Stimulated activated CD8-positive, alpha-beta memory T cell treated with anti-CD3 and anti-CD28 coated beads, Interleukin-7, amount 100 ng/mL, for 1 hour (primary cell): ENCODE measurements at places on chromosomes 12 and 14.

DNA sequence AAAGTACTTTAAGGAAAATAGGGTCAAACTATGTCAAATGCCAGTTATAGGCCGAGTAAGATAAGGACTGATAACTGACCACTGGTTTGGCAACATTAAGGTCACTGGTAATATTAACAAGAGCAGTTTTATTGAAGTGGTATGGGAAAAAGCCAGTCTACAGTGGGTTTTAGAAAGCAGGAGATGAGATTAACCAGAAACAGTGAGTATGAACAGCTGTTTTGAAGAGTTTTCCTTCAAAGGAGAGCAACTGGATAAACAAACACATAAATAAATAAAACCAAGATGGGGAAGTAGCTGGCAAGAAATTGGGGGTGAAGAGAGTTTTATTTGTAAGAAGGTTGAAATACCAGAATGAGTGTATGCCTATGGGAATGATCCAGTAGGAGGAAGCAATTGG is 30.3 kb downstream of the KITLG start:
- DNase-seq, result no peak

GRCh38 chr12:85424581-85425348 is 144.7 kb downstream of the ALX1 start:
- DNase-seq, result no peak

GRCh38 chr12:112149596-112149995 is 24.2 kb downstream of the TRAFD1 start:
- no peak for DNase-seq

GRCh38 chr14:104393199-104393897 is 186.2 kb upstream of the C14orf180 start:
- no peak for DNase-seq

DNA sequence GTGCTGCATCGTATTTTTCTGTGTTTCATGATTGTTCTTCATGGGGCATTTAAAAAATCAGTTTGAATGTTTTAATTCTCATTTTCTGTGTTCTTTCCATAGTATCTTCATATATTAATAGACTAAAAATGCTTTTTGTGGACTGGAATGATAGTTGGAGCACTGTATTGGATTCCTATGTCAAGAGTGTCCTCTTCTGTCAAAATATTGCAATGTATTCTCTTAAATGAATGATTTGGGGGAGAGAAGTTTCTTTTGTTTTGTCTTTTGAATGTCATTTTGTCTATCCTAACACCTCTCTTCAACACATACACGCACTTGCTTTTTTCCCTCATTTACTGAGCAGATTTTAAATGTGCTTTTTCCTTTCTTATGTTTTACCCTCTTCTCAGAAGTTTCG is 4.7 kb upstream of the EIF2S3B start:
- DNase-seq, result no peak

DNA sequence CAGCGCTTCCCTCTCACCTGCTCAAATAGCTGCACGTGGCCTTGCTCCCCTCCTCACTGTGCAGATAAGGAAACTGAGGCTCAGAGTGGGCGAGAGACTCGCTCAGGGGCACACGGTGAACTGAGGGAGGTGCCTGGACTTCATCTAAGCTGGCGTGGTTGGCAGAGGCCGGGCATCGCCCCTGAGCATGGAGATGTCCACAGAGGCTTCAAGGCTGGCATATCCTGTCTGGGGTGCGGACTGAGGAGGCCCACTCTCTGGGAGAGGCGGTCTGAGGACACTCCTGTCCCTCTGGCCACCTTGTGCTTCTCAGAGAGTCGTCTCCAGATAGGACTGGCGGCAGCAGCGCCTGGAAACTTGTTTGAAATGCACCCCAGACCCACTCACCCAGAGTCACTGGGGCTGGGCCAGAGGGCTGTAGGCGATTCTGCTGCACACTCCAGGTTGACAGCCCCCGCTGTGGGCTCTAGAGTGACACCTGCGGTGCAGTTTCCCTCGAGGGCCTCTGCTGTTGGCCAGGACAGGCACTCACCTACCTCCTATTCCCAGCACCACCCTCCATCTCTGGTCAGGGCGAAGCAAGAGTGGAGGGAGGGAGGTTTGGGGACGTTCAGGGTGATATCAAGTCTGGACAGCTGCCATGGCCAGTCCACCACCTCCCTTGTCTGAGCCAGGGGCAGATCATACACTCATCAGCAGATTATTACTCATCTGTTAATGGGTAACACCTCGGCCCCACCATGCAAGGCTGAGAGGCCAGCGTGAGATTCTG is 11.2 kb upstream of the LBHD2 start:
- DNase-seq, result no peak

DNA sequence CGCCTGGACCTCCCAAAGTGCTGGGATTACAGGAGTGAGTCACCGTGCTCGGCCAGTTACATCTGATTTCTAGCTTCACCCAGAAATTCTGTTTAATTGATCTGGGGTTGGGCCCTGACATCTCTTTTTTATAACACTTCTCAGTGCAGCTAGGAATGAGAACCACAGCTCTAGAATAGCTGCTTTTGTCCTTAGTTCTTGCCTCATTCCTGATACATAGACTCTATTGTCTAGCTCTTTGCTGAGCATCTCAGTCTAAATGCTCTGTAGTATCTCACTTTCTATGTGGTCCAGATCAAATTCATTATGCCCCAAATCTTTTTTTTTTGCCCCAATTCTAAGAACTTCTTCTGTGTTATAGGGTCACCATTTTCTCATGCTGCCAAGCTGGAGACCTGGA is 29.9 kb upstream of the FUT8 start:
- DNase-seq, result no peak

DNA sequence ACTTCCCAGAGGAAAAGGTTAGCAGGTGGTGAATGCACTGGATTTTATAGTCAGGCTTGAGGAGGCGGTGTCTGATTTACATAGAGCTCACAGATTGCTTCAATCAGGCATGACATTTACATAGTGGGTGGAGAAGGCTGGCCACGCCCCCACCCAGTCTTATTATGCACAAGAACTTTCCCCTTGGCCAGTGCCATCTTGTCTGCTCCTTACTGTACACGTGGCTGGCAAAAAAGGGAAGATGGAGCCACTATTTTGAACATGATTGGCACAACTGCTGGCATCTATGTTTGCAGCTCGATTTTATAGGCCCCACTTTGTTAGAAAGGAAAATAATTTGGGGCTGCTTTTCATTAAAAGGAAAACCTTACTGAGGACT is 10.9 kb upstream of the LGMN start:
- no peak for DNase-seq

DNA sequence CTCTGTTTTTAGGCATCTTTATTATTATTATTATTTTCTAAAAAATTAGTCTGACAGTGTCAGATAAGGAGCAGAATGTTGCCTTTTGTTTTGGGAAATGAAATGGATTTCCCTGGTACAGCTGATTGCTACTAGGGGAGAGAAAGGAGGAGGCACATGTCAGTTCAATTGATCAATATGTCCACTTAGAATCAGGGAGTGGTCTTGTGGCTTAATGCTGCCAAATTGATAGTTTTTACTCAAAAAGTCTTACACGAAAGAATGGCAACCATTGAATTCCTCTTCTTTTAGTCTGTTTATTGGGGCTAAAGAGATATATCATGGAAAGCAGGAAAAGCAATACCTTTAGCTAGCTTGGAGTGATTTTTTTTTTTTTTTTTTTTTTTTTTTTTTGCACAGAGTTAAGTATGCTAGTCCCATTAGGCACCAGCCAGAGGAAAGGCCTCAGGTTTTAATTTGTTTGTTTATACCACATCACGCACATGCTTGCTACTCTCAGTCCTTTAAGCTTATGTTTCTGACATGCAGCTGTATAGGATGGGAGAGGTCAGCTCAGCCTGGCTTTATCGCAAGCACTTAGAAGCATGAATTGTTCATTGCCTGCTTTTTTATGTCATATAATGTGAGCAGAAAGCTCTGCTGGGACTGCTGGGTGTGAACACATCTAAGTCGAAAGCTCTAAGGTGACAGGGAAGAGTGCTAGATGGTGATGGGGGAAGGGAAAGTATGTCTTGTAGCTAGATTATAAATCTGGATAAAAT is 1.4 kb downstream of the AKAP6 start:
- DNase-seq, result no peak

- no peak for DNase-seq
Observed at GRCh38 chr12:765840-766239, 13.5 kb downstream of the WNK1 start.

- no peak for DNase-seq
Observed at GRCh38 chr14:27559848-27560247, 962.0 kb upstream of the NOVA1 start.

DNA sequence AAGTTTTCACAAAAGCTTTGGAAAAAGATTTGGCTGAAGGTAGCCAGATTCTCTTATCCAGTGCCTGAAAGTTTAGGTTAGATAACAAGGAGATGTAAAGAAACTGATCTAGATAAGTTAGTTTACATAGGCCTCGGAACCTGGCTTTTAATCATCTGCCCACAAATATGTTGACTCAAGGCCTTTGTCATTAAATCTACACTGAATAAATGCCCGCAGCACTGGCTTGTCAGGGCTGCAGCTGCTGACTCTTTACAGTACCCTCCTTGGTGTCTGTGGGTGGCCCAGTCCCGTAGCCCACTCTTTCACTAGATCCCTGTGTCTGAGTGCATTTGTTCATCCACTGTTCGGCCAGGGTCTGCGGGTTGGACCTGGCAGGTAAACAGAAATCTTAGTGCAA is 58.0 kb downstream of the TMEM116 start:
- DNase-seq, result no peak

DNA sequence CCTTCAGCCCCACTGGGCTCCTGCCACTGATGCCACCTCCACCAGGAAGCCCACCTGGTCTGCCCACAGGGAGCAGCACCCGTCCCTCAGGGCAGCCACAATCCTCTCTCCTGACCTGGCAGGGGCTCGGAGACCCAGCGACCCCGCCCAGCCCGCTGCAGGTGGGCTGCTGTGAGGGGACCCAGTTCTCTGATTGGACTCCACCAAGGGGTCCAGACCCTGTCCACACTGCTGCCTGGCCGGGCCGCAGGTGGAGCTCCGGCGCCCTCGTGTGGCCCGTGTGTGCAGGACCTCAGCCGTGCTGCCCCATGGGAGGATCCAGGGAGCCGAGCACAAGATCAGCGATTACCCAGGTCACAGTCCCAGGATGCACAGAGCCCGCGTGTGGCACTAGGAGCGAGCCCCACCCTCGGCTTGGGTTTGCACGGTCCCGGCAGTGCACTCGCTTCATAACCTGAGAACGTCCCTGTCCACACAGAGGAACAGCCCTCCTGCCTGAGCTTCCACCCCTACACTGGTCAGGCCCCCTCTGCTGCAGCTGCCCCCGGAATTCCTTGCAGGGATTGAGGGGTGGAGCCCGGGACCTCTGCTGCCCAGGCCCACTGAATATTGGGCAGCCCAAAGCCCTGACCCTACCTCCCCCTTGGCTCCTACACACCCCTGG is 35.4 kb upstream of the TMEM179 start:
- DNase-seq, result no peak

DNA sequence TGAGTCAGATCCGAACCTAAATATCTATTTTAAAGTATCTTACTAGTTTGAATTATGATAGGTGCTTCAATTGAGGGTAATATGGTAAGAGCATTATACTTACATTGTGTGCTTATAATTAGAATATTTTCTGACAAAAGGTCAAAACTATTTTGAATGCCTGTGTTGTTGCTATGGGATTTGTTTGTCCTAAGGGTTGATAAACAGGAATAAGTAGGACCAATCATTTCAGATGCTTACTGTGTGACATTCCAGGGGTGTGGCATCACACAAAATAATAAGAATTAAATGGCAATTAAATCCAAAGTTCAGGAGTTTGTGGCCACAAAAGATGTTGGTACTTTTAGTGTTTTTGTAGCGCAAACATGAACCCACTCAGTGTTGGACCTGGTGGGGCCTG is 256.2 kb upstream of the DDHD1 start:
- DNase-seq, result no peak

GRCh38 chr12:59594943-59595500 is 807 bp upstream of the SLC16A7 start:
- DNase-seq, result no peak

GRCh38 chr12:54262403-54262925 is 17.5 kb downstream of the CBX5 start:
- DNase-seq, result no peak

- DNase-seq, result peak; percentile 88
Observed at GRCh38 chr14:105480807-105481801, 5.6 kb upstream of the CRIP1 start.

GRCh38 chr12:61502179-61502578 is 758.0 kb upstream of the USP15 start:
- DNase-seq, result no peak

DNA sequence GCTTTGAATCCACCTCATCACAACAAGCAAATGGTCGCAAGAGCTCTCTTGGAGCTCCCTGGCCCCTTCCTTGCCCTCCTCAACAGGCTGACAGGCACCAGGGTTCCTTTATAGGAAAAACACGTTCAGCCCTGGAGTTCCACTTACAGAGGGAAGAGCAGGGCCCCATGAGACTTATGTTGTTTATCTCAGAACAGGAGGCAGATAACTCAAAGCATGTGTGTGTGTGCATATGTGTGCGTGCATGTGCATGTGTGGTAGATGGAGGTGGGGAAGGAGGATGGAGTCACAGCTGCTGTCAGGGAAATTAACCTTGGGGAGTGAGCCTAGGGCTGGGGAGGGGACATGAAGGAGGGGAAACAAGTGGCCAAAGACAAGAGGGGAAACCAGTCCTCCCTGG is 138.1 kb downstream of the DPF3 start:
- no peak for DNase-seq

- no peak for DNase-seq
Observed at GRCh38 chr14:98347686-98348085, 924.3 kb downstream of the BCL11B start.

DNA sequence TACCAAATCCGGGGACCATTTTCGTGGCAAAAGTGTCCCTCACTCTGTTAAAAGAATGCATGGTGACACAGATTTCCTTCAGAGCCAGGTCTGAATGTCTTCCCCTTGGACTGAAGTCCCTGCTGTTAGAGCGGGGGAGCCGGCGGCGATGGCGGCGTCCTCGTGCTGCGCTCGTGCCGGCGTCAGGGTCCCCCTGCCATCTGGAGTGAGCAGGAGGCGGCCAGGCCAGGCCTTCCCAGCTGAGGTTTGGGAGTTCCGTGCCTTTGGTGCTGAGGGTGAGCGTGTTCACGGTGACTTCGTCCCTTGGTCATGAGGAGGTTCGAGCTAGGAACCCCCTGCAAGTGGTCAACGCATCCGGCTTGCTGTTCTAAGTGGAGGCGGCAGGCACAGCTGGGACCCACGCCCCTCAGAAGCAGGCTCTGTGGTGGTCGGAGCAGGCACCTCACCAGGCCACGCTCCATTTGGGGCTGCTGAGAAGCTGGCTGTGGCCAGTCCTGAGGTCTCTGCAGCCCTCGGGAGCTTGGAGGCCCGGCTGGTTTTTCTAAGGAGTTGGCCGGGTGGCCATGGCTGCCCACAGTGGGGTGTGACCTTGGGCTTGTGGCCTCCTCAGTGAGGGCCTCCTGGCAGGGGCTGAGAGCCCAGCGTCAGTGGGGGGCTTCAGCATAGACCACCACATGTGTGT is 9.5 kb downstream of the ZFYVE21 start:
- DNase-seq, result no peak

DNA sequence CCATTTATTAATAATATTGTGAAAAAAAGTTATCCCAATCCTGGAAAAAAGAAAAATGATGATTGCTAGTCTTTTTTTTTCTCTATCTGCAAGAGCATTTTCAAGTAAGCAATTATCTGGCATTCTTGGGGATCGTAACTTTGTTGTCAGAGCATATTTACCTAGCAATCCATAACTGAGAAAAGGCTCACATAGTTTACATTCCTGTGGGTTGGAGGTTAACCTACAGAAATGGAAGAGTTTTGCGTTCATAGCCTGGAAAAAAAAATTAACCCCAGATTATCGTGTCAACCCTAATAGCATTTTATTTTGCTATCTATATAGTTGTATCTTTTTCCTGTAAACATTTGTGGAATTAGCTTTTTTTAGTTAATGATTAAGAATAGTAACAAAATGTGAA is 292.3 kb downstream of the DAD1 start:
- DNase-seq, result no peak
